ENCODE measurements at places on chromosomes 7 and 10.

- no peak for DNase-seq
These were observed 151.8 kb upstream of the STK17A start for GRCh38 chr7:43431020-43431595.

DNA sequence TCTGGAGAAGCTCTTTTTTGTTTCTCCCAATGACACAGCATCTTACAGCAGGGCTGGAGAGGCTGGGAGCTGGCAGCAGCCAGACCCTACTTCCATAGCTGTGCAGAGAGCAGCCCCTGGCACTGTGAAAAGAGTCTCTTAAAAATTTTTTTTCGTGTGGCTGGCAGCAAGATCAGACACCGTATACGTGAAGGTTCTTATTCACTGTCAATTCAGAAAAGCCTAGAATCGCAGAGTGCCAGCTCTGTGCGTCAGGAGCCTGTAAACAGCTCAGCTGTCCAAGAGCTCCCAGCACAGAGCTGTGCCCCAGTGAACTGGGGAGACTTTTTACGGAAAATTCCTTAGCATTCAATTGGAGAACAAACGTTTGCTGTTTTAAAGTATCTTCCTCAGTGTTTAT is 6.5 kb downstream of the BAG3 start:
- DNase-seq = no peak

DNA sequence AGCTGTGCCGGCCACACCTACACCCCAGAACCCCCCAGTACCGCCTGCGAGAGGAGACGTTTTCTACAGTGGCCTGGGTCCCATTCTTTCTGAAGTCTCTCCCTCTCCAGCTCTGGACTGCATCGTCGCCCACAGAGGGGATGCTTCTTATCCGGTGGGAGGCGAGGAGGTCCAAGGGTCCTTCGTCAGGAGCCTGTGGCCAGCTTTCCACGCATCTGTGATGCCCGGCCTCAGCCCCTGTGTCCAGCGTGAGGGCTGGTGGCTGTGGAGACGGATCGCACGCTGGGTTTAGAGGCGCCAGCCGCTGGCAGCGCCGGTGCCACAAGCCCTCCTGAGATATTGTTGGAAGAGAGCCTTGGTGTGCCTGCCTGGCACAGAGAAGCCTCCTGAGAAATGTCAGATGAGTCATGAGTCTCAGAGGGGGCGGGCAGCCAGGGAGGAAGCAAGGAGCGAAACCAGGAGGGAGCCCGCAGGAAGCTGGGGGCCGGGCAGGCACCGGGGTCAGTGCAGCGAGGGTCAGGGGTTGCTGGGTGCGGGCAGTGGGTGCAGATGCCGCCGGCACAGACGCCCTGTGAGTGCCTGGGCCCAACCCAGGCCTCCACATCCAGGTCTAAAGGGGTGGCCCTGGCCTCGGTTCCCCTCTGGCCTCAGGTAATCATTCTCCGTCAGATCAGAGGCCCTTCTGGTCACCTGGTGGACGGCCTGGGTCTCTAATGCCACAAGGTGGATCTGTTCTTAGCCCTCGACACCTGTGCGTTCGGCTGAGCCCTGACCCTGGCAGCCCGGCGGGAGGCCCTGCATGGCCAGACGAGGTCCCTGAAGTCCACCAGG is 86.0 kb upstream of the DIP2C start:
- no peak for DNase-seq

DNA sequence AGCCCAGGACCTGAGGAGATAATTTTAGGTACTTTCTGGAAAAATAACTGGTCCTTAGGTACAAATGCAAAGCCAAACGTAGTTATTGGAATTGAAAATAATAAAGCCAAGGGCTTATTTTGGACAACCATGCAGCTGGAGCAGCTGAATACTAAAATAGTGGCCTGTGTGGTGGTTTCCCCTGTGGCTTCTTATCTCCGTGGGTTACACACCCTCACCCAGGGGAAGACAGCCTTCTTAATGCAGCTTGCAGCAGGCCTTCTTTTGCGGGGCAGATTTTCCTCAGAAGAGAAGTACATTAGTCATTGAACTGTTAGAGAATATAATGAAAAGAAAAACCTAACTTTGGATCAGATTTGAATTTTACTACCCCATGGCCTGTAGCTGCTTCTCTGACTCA is 133.5 kb downstream of the ST7 start:
- DNase-seq = no peak

DNA sequence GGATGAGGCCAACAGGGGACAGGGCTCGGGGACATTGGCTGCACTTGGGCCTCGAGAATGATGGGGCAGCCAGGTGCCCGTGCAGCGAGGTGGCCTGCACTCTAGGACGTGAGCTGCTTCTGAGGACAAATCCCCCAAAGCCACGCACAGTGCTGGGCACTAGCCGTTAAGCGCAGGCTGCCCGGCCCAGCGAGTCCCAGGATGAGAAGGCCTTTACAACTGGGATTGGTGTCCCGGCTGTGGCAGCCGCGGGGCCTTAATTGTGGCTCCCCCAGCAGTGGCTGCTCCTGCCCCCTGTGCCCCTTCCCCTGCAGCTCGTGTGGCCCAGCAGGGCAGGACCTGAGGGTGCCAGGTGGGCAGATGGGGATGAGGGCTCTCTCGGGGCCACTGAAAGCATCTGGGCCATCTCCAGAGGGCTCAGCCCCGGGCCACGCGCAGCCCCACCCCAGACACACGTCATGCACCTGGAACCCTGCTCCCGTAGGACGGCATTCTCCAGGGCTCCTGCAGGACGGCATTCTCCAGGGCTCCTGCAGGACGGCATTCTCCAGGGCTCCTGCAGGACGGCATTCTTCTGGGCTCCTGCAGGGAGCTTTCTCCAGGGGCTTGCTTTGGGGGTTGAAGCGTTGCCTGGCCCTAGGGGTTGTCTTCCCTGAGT is 6.6 kb downstream of the PWWP2B start:
- no peak for DNase-seq

DNA sequence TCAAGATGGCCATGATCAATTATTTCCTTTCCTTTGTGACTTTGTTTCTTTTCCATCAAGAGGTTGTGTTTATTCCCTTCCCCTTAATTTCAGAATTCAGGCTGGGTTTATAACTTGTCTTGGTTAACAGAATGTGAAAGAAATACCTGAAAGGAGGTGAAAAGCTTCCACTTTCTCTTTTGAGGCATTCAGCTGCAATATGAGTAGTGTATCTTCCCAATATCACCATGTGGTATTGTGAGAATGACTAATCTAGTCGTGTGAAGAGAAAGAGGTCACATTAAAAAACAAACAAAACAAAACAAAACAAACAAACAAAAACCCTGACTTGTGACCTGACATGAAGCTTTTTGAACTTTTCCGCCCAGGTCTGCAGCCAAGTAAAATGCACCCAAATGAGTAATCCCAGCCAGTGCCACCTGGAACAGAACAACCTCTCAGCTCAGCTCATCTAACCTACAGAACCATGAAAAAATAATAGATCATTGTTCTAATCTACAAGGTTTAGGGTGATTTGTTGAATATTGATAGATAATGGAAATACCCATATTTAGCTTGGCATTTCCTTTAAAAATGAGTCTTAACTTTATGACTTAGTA is 70.8 kb upstream of the TEX47 start:
- DNase-seq = no peak

GRCh38 chr10:8305876-8306652 is 251.6 kb downstream of the GATA3 start:
- DNase-seq = no peak

DNA sequence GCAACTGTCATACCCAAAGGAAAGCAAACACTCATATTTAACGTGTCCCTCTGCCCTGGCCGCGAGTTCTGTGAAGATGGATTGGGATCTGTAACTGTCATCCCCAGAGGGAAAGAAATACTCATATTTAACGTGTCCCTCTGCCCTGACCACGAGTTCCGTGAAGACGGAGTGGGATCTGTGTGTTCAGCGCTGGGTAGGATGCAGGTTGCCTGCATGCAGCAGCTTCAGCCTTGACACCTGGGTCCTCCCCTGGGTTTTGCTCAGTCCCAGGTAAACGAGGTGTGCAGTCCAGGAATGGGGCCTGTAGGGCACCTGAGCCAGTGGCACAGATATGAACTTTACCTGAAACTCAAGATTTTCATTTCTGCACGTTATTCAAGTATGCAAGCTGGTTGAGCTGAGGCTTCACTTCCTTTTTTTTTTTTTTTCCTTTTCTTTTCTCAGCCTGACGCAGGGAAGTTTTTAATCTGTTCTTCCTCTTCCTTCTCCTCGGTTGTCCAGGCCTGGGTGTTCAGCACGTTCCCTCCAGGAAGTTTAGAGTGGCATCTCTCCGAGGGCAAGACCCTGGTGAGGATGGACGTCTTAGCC is 159.0 kb upstream of the SHH start:
- peak; percentile 8 for DNase-seq

DNA sequence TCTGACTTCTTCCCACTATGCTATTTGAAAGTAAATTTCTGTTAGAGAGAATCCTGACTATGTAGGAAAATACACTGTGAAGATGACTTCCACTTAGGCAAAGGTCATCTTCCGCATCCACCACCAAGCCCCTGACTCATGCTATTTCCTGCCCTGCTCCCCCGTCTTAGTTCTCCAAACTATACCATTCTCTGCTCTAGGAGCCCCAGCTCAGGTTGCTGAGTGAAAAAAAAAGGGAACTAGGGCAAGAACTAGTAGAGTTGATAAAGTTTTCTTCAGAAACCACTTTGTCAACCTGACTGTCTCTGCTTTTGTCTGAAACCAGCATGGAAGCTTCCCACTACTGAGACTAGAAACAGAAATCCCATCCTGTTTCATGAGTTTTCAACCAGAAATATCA is 96.9 kb downstream of the EVX1 start:
- no peak for DNase-seq

DNA sequence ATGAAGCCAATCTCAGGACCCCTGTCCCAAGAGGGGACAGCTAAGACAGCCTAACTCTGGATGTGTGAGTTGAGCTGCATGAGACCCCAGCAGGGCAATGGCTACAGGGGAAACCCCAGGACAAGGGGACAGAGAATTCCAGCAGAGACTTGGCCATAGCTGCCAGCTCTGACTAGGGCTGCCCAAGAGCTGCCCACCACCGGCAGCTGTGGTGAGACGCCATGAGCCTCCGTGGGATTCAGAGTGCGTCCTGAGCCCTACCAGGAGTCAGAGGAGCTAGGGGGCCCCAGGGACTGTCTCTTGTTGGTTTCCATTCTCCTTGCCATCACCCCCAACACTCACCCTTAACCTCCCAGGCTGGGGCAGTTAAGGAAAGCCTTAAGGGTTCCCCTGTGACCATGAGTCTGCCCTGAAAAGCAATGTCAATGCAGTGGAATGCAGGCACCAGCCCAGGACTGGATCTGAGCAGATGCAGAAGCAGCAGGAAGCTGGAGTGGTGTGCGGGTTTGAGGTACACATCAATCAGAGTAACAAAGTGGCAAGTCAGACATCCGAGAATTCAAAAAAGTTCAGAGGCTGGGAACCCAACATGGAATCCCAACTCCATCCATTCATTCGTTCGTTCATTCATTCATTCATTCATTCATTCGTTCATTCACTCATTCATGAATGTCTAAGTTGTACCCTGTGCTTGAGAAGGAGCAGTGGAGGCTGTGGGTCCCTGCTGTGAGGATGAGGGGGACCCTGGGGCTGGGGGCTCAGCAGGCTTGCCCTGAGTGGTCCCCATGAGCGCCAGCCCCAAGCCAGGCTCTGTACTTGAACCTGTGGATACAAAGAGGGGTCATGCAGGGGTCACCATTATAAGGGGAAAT is 52.9 kb downstream of the C10orf120 start:
- DNase-seq = no peak

- no peak for DNase-seq
These were observed 17.5 kb upstream of the PLAU start for GRCh38 chr10:73893426-73893825.

- DNase-seq = no peak
These were observed 129.1 kb upstream of the CHST15 start for GRCh38 chr10:124222318-124222987.

DNA sequence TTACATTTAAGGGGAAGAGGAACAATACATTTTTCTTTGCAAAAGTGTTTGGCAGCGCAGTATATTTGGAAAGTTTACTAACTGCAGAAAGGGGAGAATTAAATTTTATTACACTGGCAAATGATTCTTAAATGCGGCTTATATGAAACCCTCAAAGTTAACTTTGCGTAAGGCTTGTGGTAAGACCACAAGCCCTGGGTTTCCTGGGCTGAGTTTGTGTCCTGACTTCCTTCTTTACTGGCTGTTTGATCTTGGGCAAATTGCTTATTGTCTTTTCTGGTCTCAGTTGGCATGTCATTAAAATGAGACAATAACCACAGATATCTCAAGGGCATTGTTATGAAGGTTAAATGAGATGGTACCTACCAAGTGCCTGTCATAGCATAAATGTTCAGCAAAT is 106.8 kb downstream of the GLRX3 start:
- DNase-seq = no peak

DNA sequence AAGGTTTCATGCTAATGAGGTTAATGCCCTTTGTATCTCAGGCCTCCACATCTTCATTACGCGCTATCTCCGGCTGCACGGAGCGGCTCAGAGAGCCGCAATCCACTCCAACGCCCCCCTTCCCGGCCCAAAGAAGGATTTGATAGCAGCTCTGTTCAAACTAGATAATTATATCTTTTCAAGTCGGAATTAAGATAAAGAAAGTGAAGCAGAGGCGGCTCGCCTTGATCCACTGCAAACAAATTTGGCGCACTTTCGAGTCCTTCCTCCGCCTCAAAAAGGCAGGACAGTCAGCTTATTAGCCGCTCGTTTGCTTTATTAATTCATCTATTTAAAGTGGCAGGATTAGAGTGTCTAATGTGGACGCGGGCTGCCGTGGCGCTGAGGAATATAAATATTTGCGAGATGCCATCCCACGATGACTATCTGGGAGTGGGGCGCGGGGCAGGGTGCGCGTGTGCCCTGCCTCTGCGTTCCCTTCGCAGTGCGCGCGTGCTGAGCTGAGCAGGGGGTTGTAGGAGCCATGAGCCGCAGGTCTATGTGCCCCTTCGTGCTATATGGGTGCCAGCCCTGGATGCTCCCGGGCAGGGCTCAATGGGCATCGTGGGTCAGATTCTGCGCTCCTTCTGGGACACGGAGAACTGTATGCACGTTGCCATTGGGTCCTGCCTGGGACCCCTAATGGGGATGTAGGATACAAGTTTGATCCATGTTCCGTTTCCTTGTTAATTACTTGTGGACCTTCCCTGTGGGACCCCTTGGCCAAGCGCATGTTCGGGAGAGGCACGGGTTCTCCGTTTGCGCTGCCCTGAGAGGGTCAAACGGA is 9.0 kb downstream of the EMX2 start:
- DNase-seq = no peak

GRCh38 chr10:101512738-101513137 is 75.3 kb downstream of the POLL start:
- DNase-seq = no peak
